Activated CD4-positive, alpha-beta T cell treated with anti-CD3 and anti-CD28 coated beads, Interleukin-10, Interleukin-2, amounts not matched to agents 100 ng/mL and 50 ng/mL, durations not matched to agents 16 hours and 8 hours (primary cell): ENCODE measurements at places on chromosomes 4 and X.

- no peak for DNase-seq
These were observed 4.0 kb upstream of the SLC2A9 start for GRCh38 chr4:10025230-10025806.

DNA sequence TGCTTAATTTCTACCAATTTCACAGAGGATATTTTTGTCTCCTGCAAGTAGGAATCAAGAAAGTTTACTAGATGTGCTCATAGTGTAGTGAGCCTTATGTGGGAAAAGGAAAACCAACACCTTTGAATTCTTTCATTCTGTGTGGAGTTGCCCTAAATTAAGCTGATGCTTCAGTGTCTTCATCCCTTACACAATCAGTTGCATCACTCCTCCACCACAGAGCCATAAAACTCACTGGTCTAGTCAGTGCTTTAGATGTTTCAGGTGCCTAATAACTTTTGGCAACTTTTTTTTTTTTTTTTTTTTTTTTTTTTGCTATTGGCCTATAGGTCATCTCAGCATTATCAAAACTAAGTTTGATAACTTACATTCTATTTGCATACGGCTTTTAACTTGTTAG lies 41.5 kb downstream of the HHIP start:
- DNase-seq = no peak

DNA sequence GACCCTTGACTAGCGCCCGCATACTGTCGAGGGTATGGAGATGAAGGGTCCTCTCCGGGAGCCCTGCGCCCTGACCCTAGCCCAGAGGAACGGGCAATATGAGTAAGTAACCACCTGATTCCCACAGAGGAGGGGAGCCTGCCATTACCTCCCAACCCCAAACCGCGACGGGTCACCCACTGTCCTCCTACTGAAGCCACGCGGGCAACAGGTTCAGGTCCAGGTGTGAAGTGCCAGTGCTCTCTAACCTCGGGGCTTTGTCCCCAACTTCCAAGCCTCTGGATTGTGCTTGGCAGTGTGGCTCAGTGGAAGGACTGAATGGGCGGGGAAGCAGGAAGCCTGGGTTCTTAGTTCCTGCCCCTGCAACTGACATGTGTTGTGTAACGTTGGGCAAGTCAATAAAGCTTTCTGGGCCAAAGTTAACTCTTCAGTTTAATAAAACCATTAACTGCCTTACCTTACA lies 694 bp downstream of the OCRL start:
- DNase-seq = no peak

DNA sequence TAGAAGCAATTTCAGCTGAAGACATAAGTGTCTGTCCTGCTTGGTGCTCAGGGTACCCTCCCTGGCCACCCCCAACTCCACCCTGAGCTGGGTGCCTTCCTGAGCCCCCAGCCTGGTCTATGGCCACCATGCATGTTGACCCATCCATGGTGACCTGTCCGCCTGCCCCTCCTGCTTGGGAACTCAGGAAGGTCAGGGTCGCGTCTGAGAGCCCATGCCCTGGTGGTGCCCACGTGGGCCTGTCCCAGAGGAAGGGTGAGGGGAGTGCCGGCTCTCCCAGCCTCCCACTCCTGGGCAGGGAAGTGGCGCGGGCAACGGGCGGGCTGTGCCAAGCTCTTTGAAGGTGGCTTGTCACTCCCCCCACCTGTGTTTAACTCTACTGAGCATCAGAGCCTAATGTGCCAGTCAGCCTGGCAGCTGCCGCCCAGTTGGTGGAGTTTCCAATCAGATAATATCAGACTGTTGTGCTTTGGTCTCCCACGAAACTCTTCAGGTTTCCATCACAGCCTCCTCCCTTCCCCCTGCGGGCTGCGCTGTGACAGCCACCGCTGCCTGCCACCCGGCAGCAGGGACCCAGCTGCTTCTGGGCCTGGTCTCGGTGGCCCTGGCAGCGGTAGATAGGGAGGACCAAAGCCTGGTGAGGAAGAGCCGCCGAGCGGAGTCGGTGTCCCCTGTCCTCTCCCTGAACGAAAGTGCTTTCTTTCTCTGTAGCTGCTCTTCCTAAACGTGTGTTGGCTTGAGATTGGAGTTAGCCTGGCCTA lies 4.8 kb downstream of the SH3BP2 start:
- peak; percentile 62 for DNase-seq

GRCh38 chr4:25182937-25183336 lies 22.7 kb upstream of the SEPSECS start:
- no peak for DNase-seq

- no peak for DNase-seq
These were observed 73.3 kb downstream of the GAB1 start for GRCh38 chr4:143410015-143410414.

- DNase-seq = no peak
These were observed 706.6 kb downstream of the PCDH19 start for GRCh38 chrX:99703473-99703872.

DNA sequence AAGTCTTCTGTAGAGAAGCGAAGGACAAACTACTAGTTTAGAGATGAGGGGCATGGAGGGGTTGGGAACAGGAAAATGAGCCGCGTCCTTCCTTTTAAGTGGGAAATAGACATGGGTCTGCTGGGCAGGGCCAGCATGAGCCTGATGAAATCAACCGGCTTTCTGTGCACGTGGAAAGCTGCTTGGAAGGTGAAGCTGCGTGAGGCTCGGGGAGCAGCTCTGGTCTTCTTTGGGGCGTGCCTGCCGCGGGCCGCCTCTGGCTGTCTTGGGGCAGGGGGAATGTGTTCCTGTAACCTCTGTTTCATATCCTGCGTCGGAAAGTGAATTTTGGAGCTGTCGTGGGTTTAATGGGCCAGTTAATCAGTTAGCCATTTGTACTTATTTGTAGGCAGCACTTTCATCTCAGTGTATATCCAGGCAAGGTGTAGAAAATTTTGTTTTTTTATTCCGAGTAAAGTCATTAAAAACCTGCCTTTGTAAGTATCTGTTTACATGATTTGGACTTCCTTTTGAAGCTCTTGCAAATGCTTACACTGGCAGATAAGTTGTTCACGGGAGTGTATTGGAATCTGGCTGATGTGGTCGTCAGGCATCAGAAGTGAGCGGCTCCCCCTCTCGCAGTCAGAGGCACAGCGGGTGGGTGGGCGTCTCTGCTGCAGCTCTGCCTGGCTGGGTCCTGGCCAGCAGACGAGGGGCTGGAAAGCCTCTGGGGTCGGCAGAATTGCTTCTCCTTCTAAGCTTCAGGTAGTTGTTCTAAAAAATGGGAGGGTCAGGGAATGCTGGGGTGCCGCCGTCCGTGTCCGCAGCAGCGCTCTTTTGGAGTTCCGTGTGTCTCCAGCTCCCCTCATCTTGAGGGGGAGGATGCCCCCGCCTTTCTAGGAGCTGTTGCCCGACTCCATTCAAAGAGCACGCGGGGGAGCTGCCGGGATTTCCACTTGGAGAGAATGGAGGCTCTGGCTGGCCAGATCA lies 70.5 kb upstream of the HGFAC start:
- DNase-seq = no peak

GRCh38 chrX:10175319-10175871 lies 18.6 kb downstream of the CLCN4 start:
- DNase-seq = no peak

DNA sequence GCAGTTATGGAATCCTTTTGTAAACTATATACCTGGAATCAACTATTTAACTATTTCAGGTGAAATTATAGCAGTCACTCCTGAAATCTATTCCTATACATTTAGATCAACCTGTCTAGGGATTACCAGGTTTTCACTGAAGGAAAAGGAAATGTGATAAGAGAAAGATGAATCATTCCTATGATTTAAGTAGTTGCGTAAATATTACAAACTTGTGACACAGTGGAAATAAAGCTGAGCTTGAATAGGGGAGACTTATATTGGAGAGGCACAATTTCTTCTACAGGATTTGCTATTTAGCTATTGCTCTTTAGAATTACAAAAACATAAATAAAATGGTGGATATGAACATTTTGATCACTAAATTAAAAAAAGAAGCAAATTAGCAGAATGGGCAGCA lies 284.1 kb upstream of the EPHA5 start:
- DNase-seq = no peak

DNA sequence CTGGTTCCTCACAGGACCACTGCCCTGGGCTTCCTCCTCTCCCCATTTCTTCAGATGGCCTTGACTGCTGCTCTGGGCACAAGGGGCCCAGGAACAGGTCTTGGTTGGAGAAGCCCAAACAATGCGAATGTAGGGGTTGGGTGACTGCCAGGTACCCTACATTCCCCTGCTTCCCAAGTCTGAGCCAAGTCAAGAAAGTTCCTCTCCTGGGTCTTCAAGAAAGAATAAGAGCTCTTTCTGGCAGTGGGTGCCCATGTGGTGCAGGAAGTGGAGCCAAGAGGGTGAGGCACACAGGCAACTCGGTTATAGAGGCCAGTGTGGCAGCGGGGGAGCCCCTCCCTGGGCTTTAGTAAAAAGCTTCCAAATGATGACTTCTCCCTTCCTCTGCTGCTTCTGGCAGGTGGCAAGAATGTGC lies 2.7 kb downstream of the SLC34A2 start:
- DNase-seq = no peak

DNA sequence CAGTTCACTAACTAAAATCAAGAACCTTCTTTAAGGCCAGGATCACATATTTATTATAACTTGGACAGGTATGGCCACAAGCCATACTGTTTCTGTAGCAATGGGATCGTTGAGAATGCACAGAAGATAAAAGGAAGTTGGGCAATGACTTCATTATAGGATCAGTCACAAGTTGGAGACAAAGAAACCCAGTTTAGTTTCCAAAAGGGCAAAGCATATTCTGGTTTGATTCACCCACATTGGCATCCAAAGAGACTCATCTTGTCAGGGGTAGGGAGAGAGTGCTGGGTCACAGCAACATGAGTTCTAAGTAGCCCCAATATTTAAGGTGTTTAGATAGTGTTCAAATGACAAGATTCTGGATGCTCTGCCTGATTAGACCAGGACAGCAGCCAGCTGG lies 317.1 kb upstream of the GALNT7 start:
- no peak for DNase-seq

DNA sequence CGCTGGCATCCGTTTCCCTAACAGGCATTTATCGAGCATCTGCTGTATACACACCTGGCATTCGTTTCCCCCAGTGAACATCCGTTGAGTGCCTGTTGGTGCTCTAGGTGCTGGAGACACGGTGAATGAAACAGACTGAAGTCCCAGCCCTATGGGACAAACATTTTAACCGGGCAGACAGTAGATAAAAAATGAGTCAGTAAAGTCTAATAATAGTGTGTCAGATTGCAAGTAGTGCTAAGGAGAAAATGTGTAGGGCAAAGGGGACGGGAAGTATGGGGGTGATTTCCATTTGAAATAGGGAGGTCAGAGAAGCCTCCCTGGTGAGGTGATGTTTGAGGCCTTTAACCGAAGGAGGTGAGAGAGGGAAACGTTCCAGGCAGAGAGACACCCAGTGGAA lies 5.3 kb upstream of the EBP start:
- no peak for DNase-seq

DNA sequence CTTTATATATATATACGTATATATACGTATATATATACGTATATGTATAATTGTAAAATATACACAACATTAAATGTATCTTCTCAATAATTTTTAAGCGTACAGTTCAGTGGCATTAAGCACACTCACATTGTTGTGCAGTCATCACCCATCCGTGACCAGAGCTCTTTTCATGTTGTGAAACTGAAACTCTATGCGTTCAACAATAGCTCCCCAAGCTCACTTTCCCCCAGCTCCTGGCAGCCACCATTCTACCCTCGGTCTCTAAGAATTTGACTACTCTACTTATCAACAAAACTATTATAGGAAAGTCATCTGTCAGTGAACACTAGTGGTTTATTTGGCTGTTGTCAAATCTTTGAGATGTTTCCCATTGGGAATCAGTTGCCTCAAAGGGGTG lies 621.8 kb upstream of the GALNT7 start:
- no peak for DNase-seq

DNA sequence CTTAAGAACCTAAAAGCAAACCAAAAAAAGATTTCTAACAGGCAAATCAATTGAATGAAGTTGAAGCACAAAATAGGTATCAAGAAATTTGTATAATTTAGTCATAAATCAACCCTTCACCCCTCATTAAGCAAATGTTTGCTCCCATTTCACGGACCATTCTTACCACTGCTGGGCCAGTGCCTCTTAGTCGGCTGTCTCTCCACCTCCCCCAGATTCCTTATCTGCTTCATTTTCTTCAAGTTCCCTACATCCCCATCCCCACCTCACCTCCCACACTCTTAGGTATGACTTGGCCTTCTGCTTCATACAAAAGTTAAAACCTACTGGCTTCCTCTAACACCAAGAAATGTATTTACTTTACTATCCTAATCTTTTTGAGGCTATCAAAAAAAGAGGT lies 11.8 kb downstream of the AASDH start:
- no peak for DNase-seq

GRCh38 chrX:31036895-31037294 lies 34.9 kb downstream of the FTHL17 start:
- peak; percentile 53 for DNase-seq

GRCh38 chrX:51825436-51825835 lies 68.0 kb upstream of the MAGED1 start:
- no peak for DNase-seq

DNA sequence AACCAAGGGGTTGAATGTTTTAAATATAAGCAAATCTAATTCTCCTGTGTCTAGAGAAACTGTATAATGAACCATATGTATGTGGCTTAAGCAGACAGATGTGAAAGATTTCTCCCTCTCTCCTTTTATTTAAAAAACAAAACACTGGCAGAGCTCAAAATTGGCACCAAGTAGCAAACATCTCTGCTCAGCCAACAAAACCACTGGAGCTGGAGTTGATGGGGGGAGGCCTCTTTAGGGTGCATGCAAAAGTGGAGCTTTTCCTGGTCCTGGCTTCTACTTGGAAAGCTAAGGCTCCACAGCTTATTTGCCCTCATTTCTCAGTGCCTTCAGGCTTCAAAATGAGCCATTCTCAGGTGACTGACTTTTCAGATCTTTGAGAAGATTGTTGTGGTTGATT lies 95.6 kb downstream of the REPS2 start:
- DNase-seq = no peak

DNA sequence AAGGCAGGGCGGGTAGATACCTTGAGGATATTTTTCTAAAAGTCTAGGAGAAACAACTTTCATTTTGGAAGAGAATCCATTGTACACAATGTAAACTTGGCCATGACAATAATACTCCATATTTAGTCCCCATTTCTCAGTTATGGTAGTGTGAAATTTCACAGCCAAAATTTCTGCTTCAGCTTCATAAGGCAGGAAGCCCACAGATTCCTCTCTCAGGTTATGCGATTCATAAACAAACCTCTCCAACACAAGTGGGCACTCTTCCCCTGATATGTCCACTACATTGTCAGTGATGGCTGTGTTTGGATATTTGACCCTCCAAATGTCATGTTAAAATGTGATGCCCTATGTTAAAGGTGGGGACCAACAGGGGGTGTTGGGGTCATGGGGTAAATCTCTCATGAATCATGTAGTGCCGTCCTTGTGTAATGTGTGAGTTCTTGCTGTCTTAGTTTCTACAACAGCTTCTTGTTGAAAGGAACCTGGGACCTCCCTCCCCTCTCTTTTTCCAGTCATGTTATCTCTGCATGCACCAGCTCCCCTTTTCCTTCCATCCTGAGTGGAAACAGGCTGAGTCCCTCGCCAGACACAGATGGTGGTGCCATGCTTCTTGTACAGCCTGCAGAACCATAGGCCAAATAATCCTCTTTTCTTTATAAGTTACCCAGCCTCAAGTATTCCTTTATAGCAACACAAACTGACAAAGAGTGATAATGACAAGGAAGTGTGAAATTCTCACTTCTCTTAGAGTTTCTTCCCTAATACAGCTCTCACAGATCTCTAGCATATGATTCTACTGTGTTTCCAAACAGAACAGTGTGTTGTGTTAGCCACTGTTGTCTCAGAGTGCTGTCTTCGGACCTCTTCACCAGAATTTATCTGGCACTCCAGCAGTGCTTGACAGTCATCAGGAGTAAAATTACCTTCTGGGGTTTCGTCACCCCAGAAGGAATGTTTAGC lies 598.4 kb upstream of the GNPDA2 start:
- no peak for DNase-seq

GRCh38 chr4:53321151-53321983 lies 44.5 kb downstream of the SCFD2 start:
- DNase-seq = no peak
